NCI-H1092 (cell line): ENCODE measurements at places on chromosomes 6 and 20.

DNA sequence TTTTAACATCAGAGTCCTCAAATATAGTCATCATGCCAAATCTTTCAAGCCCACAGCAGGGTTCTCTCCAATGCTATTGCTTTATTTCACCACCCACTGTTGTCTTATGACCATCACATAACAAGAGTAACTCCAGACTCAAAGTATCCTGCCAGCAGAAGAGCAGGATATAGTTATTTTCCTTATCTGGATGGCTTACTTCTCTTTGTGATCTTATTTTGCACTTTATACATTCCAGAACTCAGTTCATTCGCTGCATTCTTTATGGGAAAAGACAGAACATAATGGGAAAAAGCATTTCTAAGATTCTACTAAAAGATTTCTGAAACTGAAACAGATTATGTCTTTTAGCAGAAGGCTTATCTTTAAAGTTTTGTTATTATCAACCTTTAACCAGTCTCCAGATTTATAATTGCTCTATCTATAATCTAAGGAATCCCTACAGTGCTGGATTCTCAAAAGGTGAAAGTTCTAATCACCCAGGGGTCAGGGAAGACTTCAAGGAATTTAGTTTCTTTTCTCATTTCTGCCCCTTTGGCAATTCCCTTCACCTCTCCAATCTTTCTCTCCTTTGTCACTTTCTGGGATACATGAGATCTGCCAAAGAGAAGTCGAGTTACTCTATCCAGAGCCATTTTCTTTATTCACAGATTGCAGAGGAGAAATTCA is 190.4 kb downstream of the TPBG start:
- DNase-seq: no peak

GRCh38 chr6:122339661-122340060 is 59.8 kb upstream of the HSF2 start:
- DNase-seq: no peak

DNA sequence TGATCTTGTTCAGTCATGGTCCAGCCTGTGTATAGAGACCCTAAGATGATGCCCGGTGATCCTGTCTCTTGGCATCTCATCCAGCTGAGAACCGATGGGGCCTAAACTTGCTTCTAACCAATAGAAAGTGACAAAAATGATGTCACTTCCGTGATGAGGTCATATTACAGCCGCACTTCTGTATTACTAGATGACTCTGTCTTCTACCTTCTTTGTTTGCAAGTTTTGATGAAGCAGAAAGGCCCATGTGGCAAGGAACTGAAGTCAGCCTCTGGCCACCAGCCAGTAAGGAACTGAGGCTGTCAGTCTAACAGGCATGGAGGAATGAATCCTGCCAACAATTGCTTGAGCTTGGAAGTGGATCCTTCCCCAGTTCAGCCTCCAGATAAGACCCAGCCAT is 32.8 kb upstream of the HLA-C start:
- DNase-seq: no peak

- DNase-seq: no peak
These were observed 9.8 kb upstream of the TASP1 start for GRCh38 chr20:13648291-13649228.

DNA sequence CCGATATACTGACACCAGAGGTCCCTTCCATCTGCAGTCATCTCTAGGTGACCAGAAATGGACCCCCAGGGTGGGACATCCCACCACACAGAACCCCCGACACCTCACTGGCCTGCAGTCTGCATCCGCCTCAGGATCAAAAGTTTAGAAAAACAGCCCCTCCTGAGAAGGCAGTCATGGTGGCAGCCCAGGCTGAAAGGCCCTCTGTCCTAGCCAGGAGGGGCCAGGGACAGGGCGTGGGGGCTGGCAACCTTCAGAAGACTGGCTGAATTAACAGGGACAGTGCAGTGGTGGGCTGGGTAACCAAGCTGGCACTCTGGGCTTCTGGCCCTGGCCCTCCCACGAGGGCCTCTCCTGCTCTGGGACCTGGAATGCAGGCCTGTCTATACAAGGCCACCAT is 34.3 kb upstream of the MDFI start:
- DNase-seq: no peak

- DNase-seq: no peak
These were observed 828 bp upstream of the DSTN start for GRCh38 chr20:17568972-17569521.

GRCh38 chr20:62488470-62488869 is 12.7 kb upstream of the GATA5 start:
- no peak for DNase-seq

GRCh38 chr6:118284736-118285360 is 263.2 kb upstream of the PLN start:
- DNase-seq: no peak

DNA sequence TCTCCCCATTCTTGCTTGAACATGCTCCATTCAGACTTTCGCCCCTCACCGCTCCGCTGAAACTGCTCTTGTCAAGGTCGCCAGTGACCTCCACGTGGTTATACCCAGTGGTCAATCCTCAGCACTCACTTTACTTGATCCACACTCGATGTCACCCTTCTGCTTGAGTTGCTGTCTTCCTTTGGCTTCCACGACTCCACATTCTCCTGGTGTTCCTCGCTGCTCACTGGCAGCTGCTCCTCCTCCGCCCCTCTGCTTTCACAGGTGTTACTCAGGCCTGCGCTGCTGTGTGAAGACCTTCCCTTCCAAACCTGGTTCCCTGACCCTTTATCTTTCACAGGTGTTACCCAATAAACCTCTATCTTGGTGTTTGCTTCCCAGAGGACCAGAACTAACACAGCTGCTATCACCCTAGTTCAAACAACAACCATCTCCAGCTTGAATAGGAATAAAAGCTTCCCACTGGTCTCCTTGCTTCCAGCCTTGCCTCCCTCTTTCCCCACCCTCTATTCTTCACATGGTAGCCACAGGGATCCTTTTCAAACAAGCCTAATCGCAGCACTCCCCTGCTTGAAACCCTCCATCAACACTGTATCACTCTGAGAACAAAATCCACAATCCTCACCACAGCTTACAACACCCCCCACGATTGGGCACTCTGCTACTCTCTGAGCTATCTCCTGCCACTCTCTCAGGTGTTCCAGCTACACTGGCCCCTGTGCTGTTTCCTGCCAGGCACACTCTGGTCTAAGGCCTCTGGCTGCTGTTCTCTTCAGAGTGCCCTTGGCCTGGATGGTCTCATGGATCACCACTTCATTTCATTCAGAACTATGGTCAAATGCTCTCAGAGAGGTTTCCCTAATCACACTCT is 10.7 kb downstream of the PPIL1 start:
- no peak for DNase-seq

- DNase-seq: no peak
These were observed 147.7 kb downstream of the BTBD9 start for GRCh38 chr6:38492031-38492430.

DNA sequence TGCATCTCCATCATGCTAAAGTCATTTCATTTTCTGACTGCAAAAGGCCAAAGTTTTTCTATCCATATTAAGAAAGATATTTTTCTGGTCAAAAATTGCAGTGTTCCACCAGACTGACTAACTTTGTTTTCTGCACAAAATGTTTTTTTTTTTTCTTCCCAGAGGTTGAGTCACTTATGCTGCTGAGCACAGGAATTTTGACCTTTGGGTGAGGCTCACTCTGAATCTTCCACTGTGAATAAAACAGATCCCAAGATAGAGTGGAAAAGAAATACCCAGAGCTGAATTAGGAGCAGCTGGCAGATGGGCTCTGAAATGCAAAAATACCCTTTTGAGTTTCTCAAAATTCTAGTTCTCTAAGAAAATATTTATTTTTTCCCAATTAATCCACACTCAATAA is 996.8 kb downstream of the KIF16B start:
- DNase-seq: no peak

DNA sequence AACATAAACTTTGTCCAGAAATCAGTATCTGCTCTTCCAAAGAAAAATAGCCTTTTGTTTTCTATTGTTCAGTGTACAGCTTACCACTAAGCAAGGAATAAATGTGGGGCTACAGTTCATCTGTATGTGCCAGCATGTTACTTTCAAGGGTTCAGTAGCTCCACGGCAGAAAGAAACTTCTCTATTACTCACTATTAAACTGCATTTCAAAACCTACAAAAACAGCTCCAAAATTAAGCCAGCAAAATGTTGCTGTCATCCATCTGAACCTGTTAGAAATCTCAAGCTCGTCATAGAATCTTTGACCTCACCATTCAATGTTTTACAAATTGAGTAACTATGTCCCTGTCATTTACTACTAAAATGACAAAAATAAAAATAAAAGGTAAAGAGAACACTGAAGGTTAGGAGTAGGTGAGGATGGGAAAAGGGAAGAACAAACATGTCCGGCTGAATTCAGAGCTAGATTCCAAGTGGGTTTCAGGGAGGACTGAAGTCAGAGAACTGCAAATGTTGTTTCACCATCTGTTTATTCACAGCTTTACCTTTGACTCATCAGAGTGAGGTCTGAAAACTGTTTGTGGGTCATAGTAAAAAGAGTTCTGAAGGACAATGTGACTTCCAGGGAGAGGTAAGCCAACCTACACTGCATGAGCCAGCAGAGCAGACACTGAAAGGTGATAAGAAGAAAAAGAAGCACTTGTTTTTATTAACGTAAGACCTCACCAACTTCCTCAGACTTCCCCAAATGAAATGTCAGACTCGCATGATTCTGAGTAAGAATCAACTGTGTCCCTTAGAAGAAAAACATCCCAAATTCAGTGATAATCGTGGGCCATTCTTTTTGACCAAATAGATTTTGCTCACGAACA is 62.0 kb downstream of the ATXN1 start:
- DNase-seq: no peak

GRCh38 chr20:18537651-18538050 is 29.6 kb upstream of the SMIM26 start:
- no peak for DNase-seq

GRCh38 chr6:121670511-121670910 is 235.1 kb downstream of the GJA1 start:
- DNase-seq: no peak

- DNase-seq: no peak
These were observed 176.5 kb downstream of the PHACTR1 start for GRCh38 chr6:12893036-12893435.

DNA sequence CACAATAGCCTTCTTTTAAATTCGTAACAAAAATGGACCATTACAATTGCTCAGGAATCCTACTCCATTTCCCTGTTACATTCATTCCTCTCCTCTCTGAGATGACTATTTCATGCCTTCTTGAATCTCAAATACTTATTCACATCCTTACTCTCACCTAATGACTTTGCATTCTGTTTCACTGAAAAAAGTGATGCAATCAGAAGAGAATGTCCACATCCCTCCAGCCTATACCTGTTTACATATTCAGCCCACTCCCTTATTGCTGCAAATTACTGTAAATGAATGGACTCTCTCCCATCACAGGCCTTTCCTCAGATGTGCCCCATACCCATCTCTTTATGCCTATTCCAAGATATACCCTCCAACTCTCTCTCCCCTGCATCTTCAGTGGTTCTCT is 8.6 kb downstream of the TAAR1 start:
- DNase-seq: no peak

- DNase-seq: no peak
These were observed 50.9 kb upstream of the CCDC28A start for GRCh38 chr6:138722425-138723371.

- DNase-seq: no peak
These were observed 26.5 kb downstream of the FYN start for GRCh38 chr6:111846492-111847409.

- no peak for DNase-seq
These were observed 5.3 kb upstream of the TASP1 start for GRCh38 chr20:13644010-13644409.

GRCh38 chr6:2132416-2132815 is 113.0 kb downstream of the GMDS start:
- no peak for DNase-seq

DNA sequence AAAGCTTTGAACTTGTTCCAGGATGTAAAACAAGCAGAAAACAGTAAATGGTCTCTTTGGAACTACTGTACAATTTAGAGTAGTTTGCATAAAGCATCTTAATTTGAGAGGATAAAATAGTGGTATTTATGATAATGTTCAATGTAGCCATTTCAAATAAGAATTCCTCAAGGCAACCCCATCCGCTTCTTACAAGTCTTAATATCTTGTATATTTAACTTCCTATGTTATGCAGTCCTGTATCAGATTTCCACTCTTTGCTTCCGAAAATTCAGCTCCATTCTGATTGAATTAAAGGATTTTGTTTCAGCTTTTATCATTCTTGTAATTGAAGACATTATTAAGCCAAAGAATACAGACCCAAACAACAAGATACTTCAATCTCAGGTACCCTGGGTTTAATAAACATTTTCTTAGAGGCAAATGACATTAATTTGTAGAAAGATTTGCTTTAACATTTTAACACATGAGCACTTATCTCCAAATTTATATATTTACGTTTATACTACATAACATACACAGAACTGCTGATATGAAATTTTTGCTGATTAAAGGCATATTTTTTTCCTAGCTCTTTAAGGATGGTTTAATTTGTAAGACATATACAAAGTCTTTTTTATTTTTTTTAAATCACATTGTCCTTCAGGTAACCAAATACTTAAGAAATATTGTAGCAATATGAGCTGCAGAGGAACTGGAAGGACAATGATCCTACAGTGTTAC is 131.1 kb upstream of the BEND3 start:
- DNase-seq: no peak

DNA sequence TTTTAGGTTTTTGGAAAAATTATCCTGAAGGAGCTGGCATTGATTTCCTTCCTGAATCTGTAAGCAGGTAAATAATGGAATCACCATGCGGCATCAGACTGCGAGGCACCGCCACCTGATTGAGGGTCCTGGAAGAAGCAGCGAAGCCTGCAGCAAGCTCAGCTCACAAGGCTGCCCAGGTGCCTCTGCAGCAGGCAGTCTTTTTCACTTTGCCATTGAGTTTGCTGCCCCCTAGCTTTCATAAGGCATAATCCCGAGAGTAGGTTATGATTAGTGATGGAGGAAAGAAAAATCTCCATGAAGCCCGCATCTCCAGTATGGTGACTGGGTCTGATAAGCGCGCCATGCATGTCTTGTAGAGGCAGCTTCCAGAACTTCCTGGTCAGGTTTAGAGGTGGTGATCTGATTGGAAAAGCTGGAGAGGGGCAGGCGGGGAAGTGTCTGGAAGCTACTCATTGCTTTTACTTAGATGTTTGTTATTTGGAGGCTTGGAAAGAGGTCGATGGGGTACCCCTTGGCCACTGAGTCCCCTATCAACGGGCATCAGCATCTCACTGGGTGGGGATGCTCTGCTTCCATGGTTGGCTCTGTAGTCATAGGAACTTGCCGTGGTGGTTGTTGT is 26.7 kb downstream of the IYD start:
- DNase-seq: peak; percentile 41

DNA sequence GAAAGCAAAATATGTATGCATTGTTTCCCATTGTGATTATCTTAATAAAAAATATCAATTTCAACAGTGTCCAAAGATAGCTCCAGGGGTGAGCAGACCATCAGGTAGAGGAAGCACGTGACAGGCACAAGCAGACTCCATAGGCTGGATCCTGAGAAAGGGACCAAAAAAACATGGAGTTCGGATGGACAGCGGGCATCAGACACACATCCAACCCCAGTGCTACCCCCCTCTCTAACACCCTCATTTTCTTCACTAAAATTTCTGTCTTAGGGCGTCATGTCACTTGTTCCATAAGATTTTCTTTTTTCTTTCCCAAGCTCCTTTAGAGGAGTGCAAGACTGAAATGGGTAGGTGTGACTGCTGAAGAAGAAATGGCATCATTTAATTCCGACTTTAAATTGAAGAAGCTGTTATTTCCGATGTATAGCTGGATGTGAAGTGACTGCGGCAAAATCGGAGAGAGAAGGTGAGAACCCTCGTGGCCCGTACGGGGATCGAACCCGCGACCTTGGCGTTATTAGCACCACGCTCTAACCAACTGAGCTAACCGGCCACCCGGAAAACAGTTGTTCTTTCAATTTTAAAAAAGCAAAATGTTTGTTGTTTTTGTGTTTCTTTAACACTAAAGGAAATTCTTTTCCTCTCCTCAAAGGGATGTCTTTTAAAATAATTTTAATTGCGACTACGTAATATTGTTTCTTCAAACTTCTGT is 10.3 kb upstream of the PRSS16 start:
- no peak for DNase-seq
